NCI-H1694 treated with DMSO at 0.1 percent for 48 hours (cell line): ENCODE measurements at places on chromosomes 5 and 9.

DNA sequence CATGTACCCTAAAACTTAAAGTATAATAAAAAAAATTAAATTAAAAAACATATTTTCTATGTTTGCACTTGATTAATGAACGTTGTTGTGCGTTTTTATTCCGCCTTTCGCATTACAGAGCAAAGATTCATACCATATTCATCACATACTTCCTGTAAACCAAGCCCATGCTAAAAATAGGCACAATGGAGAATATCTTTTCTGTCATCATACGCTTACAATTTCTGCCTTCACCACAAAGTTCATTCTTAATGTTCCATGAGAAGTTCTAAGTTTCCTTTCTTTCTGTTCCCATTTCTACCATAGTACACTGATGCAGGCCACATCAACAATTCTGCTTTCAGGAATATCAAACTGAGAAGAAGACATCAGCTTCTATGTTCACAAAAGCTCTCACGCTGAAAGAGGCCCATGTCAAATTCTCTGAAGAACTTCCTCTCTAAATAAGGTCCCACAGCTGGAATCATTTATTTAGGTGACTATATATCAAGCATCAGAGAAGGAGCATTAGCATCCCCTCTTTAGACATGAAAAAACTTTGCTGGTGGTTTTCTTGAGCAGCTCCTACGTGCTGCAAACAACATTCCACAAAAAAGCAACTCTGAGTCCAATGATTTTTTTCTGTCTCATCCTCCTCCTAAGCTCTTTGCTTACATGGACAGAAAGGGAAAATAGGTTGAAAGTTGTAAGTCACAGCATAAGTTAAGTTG lies 456.4 kb downstream of the CDH10 start:
- no peak for DNase-seq

DNA sequence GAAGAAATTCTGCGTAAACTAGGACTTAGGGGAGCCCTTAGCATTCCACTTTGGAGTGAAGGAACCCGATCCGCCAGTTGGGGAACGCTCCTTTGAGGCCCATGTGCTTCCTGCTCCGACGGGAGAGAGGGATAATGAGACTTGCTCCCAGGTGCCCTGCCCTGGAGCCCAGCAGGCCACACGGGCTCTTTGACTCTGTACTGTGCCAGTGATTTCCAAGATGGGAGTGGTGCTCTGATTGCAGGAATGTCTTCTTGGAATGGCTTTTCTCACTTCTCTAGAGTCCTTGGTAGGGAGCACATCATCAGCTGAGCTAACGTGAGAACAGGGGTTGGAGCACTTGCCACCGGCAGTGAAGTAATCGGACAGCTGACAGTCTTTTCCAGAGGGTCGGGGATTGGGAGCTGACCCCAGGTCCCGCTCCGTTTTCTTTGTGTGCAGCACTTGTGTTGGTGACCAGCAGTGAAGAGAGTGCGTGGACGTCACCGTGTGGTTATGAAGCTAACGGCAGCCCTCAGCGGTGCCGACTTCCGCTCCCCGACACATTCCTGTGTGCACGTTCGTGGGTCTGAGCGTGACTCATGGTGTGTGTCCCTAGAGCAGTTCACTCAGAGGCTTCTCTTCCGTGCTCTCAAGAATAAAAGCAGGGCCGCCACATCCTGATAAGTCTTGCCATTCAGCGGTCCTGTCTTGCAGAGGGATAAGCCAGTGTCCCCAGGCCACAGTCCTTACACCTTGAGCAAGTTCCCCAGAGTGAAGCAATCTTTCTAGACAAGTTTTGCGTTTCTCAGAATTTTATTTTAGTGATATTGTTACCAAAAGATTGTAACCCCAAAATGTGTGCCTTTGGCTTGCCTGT lies 25.6 kb downstream of the ABL1 start:
- DNase-seq: no peak

DNA sequence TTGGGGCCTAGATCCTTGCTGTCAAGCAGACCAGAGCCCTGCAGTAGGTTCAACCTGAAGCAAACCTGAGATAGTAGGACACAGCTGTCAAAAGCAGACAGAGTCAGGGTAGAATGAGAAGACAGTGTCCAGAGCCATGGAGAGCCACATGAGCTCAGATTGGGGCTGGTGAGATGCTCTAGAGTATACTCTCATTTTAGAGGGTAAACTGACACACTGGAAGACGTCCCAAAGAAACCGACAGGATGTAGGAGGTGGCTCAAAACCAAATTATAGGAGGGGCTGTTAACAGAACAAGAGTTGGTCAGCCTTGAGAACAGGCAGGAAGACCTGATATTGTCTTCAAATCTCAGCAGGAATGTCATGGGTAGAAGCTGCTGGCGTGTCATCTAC lies 11.5 kb downstream of the CCDC69 start:
- DNase-seq: no peak

DNA sequence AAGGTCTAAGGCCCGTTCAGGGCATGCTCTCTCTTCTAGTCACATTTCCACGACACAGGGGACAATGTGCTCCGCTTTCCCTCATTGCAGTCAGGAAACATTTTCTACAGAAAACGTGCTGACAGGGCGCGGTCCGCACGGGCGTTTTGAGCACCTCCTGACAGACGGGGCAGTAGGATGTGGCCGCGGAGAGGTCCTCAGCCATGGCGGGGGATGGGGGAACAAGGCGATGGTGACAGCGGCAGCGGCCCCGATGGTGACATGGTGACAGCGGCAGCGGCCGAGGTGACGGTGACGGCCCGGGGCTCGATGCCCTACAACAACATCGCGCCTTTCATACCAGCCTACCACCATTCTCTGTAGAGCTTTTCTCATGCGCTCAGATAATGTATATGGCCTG lies 4.1 kb downstream of the PLPP1 start:
- DNase-seq: no peak

GRCh38 chr5:116271446-116272025 lies 186.7 kb downstream of the COMMD10 start:
- no peak for DNase-seq

DNA sequence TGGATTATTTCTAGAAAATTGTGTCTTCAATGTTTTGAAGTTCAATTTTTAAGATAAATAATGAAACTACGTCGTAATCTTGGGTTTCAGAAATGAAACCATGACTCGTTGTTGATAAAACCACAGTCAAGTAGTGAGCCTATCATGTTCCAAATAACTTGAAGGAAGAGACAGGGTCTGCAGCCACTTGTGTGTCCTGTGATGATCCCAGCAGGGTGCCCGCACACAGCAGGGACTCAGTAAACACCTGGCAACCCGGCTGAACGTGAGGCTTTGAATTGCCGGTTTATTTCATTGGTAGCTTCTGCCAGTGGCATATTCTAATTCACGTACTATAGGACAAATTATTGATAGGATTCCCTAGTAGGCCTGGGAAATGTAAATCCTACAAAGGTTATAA lies 679.6 kb downstream of the IRX1 start:
- no peak for DNase-seq

DNA sequence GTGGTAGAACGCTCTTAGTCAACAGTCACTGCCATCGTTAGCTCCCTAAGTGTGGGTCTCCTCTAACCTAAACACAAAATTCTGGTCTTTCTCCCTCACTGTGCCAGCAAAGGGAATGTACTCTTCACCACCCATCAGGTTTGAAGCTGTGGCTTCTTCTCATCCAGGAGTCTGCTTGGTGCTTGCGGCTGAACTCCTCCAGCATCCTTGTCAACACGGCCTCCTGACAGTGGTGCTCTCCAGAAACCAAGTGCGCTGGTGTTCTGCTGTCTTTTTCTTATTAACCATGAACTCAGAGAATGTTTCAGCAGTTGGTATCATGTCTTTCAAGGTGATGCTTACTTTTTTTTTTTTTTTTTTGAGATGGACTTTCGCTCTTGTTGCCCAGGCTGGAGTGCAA lies 23.9 kb upstream of the LPCAT1 start:
- no peak for DNase-seq

GRCh38 chr5:40560474-40561110 lies 119.1 kb upstream of the PTGER4 start:
- no peak for DNase-seq

DNA sequence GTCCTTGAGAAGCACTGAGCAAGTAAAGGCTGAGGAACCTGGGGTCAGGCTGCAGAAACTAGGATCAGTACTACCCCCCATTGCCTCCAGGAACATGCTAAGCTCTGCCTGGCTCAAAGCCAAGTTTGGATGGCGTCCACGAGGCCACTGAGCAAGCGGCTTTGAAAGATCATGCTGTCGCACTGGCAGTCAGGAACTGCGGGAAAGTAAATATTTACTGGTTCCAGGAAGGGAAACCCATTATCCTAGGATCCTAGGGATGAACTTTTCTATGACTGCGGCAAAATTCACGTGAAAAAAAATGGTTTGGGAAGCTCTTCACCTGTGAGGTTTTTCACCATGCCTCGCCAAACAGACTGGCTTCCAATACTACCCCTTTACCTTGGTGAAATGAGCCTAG lies 75.3 kb upstream of the PJA2 start:
- peak; percentile 5 for DNase-seq

DNA sequence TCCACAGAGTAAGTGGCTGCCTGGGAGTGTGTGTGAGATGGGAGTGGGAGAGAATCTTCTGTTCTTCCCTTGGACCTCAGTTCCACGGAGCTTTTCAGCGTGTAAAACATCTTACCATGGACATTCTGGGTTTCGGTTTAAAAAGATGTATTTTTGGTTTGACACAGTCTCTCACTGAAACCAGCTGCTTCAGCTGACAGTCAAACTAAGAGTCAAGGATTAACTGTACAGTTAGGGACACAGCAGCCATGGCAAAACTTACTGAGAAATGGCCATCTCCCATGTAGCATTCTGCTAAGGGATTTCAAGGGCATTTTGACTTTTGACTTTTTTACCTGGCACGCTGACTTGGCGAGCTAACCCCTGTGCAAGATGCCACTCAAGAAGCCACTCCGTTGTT lies 93.8 kb upstream of the IL12B start:
- no peak for DNase-seq

GRCh38 chr5:151718153-151718552 lies 31.4 kb upstream of the SPARC start:
- DNase-seq: no peak

DNA sequence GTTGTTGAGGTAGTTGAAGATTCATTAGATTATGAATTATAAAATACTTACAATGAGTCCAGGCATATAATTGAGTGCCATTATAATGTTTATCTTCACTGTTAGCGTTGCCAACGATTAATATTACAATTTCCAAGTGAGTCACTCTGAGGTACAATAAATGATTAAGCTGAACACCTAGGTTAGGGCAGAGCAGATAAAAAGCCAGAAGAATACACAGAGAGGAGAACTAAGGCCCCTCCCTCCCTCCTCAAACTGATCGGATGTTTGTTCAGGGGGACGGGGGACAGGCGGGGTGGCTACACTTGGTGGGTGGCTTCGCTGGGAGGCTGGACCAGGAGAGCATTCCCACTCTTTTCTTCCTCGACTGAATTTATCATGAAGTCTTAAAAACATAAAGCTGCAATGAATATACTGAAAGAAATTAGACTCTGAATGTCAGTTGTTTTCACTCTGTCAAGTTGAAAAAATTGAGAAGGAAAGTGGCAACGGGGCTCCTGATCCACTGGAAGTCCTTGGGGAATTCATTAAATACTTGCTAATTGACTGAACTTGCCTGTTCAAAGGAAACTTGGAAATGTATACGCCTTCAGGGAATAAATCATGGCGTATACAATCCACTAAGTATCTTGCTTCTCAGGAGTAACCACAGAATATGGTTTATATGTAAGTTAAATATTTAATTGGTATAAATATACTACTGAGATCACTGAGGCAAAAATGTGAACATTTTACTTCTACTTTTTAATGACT lies 198.1 kb downstream of the TSSK1B start:
- no peak for DNase-seq

DNA sequence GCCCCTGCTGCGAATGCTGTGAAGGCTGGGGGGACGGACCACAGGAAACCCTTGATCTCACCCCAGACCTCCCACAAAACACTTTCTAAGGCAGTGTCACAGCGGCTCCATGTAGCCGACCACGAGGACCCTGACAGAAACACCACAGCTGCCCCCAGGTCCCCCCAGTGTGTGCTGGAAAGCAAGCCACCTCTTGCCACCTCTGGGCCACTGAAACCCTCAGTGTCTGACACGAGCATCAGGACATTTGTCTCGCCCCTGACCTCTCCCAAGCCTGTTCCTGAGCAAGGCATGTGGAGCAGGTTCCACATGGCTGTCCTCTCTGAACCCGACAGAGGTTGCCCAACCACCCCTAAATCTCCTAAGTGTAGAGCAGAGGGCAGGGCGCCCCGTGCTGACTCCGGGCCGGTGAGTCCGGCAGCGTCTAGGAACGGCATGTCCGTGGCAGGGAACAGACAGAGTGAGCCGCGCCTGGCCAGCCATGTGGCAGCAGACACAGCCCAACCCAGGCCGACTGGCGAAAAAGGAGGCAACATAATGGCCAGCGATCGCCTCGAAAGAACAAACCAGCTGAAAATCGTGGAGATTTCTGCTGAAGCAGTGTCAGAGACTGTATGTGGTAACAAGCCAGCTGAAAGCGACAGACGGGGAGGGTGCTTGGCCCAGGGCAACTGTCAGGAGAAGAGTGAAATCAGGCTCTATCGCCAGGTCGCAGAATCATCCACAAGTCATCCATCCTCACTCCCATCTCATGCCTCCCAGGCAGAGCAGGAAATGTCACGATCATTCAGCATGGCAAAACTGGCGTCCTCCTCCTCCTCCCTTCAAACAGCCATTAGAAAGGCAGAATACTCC lies 84.7 kb downstream of the GOLPH3 start:
- DNase-seq: no peak

DNA sequence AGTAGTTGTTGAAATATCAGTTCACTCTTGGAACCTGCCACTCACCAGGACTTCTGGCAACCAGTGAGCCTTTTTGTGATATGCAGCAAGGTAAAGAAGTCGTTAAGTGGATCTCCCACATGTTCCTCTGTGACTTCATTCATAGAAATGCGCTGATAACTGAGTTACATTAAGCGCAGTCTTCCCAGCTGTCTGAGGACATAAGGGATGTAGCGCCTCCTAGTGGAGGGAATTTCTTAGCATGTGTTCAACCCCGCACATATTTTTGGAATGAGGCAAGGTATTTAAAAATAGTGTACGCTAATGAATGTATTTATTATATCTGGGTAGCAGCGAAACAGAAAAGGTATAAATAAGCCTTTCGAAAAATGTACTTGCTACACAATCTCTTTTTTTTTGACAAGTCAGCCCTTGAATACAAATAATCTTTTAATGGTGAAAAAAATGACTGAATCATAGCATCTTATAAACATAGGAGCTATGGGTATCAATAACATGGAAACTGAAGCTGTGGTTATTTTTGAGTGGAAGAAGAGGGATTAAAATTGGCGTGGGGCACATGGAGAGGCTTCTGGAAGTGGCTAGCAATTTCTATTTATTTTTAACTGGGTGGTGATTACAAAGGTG lies 38.0 kb downstream of the PALM2AKAP2 start:
- peak; percentile 90 for DNase-seq

DNA sequence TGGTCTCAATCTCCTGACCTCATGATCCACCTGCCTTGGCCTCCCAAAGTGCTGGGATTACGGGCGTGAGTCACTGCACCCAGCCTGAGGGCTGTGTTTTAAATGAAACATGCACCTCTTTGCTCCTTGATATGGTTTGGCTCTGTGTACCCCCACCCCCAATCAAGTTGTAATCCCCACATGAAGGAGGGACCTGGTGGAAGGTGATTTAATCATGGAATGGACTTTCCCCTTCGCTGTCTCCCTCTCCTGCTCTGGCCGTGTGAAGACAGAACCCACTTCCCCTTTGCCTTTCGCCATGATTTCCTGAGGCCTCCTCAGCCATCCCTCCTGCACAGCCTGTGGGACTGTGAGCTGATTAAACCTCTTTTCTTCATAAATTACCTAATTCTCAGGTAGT lies 12.5 kb upstream of the NOTCH1 start:
- DNase-seq: no peak

GRCh38 chr9:13744261-13744901 lies 464.9 kb upstream of the MPDZ start:
- DNase-seq: no peak

- DNase-seq: no peak
These were observed 36.1 kb downstream of the MRPL36 start for GRCh38 chr5:1763548-1763911.
